ENCODE measurements at places on chromosomes 7 and 10.
A peak's percentile ranks its signal among the peaks of the same experiment; 100 is the strongest.

- no peak for DNase-seq
Observed at GRCh38 chr7:76244781-76245391, 43.2 kb downstream of the SRRM3 start.

GRCh38 chr10:116838143-116838725 is 11.1 kb upstream of the ENO4 start:
- DNase-seq: no peak

- DNase-seq: no peak
Observed at GRCh38 chr10:98253499-98253898, 14.5 kb downstream of the LOXL4 start.

DNA sequence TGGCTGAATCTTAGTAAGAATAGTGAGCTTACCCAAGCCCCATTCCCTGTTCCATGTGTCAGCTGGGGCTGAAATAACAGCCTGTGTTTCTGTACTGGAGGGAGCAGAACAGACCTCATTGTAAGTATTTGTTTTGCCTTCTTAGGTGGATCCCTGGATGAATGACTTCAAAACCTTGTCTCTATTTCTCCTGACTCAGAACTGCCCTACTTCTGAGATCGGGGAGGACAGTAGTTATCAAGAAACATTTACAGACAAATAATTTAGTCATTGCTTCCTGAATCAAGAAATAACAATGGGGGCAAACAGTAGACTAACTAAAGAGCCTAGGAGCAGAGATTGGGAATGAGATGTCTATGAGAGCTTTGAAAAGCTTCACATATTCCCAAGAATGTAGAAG is 58.8 kb downstream of the TPST1 start:
- DNase-seq: no peak

DNA sequence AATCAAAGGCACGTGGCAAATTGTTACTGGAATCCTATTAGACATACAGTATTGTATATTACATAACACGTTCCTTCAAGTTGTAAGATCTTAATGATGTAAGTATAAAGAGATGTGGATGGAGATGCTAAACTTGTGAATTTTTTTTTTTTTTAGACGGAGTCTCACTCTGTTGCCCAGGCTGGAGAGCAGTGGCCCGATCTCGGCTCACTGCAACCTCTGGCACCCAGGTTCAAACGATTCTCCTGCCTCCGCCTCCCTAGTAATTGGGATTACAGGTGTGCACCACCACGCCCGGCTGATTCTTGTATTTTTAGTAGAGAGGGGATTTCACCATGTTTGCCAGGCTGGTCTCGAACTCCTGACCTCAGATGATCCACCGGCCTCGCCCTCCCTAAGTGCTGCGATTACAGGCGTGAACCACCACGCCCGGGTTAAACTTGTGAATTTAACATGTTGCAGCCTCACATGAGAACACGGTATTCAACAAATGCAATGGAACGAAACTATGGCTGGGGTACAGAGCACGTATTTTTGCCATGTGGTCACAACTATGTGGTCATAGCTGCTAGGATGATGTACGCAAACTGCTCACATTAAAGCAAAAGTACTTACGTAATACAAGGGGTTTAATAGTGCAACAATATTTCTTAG is 818 bp upstream of the SUPV3L1 start:
- DNase-seq: no peak

- no peak for DNase-seq
Observed at GRCh38 chr7:158707610-158708009, 3.0 kb upstream of the NCAPG2 start.

- DNase-seq: no peak
Observed at GRCh38 chr10:43943818-43944360, 295.2 kb upstream of the ZNF32 start.

- peak; percentile 82 for DNase-seq
Observed at GRCh38 chr10:131885391-131886165, 15.2 kb upstream of the PPP2R2D start.

DNA sequence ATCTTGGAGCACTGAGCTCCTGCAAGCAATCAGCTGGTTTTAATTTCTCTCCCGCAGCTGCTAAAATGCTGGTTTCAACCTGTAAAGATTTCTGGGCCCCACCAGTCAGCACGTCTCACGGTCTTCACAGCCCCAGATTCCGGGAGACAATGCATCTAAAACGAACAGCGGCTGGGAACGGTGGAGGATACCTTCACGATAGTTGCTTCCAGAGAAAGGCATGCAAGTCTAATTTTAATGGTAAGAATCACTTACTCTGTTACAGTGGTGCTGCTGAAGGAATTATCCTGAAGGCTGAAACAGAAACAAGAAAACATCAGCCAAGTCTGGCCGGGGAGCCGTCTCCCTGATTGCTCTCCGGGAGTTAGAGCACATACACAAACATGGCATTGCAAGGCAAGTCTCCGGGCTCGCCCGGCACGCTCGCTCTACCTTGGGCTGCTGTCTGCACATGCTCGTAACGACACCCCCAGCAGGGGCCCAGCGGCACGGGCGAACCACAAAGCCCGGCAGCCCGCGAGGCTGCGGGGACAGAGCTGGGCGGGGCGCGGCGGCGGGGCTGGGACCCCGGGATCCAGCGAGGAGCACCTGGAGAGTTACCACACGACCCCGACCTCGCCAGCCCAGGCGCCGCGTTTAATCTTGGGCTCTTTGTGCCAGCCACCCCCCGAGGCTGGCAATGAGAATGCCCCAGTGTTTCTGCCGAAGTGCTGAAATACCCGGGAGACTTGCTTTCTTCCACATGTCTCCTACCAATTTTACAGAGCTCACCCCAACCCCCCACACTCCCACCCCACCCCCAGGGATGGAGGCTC is at the start of gene FAM13C:
TSS of gene FAM13C (minus strand) at position 406 of the 815 bp plus-strand sequence. CDS start at position 317, 89 bp downstream.
- DNase-seq: peak; percentile 74

GRCh38 chr7:123612024-123612423 is 10.4 kb downstream of the ASB15 start:
- DNase-seq: no peak

DNA sequence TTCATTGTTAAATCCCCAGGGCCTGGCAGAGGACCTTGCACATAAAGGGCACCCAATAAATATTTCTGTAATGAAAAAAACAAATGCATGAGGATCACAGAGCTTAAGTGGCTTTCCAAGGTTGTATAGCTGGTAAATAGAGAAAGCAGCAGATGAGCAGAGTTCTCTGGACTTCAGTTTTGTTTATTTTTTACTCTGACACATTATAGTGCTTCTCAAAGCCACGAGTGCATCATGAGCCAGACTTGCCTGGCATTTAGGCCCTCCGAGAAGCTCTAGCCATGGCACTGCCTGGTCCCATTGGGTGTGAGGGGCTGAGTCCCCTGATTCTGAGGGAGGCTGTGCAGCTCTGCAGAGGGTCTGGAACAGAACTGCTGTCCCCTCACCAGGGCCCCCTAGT is 87.2 kb upstream of the ZNF32 start:
- no peak for DNase-seq

GRCh38 chr7:1842321-1843221 is 172.5 kb downstream of the ELFN1 start:
- DNase-seq: peak; percentile 44

- DNase-seq: peak; percentile 54
Observed at GRCh38 chr10:129963641-129964501, at the start of gene EBF3. Gene EBF3, minus strand, starts transcription at chr10:129964274. Its CDS starts 506 bp downstream, at chr10:129963768.

GRCh38 chr10:6569259-6569658 is 10.8 kb downstream of the PRKCQ start:
- DNase-seq: no peak

DNA sequence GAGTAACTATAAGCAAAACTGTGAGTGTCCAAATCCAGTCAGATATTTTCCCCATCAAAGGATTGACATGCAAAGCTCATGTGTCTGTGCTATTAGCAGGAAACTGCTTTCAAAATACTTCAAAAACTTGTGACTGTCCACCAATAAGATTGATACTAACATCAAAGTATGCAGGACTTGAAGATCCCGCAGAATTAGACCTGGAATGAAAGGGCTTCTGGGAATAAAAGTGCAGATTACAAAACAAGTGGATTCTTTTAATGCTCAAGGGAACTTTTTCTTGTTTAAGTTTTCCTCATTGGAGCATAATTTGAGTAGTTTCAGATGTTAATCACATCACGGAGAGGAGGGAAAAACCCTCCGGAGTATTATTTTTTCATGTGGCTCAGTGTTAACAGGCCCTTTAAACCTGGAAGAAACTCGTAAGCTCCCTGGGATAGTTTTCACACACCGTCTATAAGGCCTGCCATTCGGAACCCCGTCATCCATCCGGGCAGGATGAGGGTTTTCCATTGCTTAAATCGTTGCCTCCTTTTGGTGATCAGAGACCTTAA is 33.9 kb upstream of the MKX start:
- no peak for DNase-seq

- no peak for DNase-seq
Observed at GRCh38 chr10:94315024-94315451, 47.7 kb downstream of the NOC3L start.

- no peak for DNase-seq
Observed at GRCh38 chr7:78323118-78323517, 524.5 kb downstream of the PHTF2 start.

DNA sequence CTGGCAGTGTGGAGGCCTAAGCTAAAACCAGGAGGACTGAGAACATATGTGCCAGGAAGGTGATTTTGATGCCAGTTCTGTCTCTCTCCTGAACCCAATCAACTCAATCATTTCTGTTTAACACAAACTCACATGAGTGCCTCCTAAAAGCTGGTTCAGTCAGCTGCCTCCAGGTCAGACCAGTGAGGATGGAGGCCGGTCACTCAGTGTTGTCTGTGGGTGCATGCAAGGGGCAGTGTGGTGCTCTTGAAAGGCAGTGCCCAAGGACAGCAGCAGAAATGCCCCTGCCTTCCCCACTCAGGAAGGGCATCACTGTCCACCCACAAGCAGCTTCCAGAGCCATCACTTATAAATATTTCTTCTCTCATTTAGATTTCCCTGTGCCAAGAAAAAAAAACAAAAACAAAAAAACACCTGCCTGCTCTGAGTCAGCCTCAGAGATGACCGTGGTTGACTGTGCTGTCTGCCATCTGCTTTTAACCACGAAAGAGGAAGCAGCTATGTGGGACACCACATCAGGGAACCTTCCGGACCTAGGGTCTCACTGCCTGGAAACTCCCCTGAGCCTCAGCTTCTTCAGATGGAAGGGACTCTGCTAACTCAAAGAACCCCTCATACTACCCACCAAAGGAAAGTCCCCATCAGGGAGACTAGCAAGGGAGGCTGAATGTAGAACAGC is 39.1 kb downstream of the VOPP1 start:
- no peak for DNase-seq

DNA sequence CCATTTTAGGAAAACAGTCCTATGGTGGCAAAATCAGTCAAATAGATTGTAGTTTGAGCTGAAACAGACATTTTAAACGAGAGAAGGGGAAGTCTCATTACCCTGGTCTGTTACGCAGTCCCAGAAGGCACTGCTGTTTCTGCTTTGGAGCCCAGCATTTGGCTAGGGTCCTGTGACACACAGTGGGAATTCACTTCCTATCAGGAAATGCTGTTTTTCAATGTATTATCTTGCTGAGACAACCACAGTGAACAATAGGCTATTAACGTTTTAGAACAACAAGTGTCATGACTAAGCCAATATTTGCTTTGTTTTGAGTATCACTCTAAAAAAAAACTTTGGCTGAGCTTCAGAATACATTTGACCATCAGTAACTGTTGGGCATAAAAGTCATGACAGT is 74.1 kb downstream of the ADD3 start:
- no peak for DNase-seq

GRCh38 chr7:3082831-3083230 is 39.2 kb upstream of the CARD11 start:
- no peak for DNase-seq

GRCh38 chr10:107341281-107341680 is 176.8 kb upstream of the SORCS1 start:
- DNase-seq: no peak

All from lower lobe of right lung (tissue), 2 donors.